GM23338 (cell line): ENCODE measurements at places on chromosomes 7 and 10. TPM values are rescaled to one million over a fixed set of nuclear protein-coding genes. Genes with fewer than 3 reads are reported as not detected.

The HTR5A gene
- total RNA-seq, result not detected in 2 replicates

The PRF1 gene
- total RNA-seq, result not detected in 2 replicates

- no peak for DNase-seq
- no peaks in the 10 kb centered on the region for H3K4me1 ChIP-seq
- H3K36me3 ChIP-seq, result no peaks in the 10 kb centered on the region
- H3K4me3 ChIP-seq, result no peak overlapping the region
Observed at GRCh38 chr7:139897422-139898090, 68.5 kb downstream of the TBXAS1 start.

DNA sequence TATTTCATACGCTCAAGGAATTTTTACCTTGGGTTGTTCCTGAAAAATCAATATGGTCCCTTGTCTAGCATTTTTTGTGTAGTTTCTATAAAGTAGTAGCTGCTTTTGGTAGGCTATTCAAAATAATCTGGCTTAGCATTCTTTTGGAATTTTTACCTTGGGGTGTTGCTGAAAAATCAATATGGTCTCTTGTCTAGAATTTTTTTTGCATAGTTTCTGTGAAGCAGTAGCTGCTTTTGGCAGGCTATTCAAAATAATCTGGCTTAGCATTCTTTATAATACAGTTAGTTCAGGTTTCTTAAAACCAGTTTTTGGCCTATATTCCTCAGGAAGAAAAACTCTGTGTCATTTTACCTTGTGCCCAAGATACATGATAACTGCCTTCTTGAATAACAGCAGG, 301.9 kb downstream of the SUGCT start:
- DNase-seq, result no peak
- no peaks in the 10 kb centered on the region for H3K27me3 ChIP-seq
- H3K36me3 ChIP-seq, result no peaks in the 10 kb centered on the region
- no peak overlapping the region for H3K27ac ChIP-seq
- H3K4me1 ChIP-seq, result no peaks in the 10 kb centered on the region

- no peak overlapping the region for H3K27ac ChIP-seq
- H3K36me3 ChIP-seq, result no peaks in the 10 kb centered on the region
- peak overlapping the region; percentile 61 for H3K4me3 ChIP-seq
- peaks cover 81% of the 10 kb centered on the region for H3K27me3 ChIP-seq
Observed at GRCh38 chr10:22317076-22317370, 835 bp downstream of the COMMD3 start.

- H3K27ac ChIP-seq, result no peak overlapping the region
- no peaks in the 10 kb centered on the region; the same call in 1 of the 2 replicates for H3K4me1 ChIP-seq
- H3K36me3 ChIP-seq, result no peaks in the 10 kb centered on the region
- no peak overlapping the region for H3K4me3 ChIP-seq
- DNase-seq, result no peak
- H3K27me3 ChIP-seq, result no peaks in the 10 kb centered on the region
Observed at GRCh38 chr7:41996381-41997035, 240.5 kb downstream of the GLI3 start.
